ENCODE measurements at places on chromosomes 11 and 22. TPM values are rescaled to one million over a fixed set of nuclear protein-coding genes. Genes with fewer than 3 reads are reported as not detected.
A peak's percentile ranks its signal among the peaks of the same experiment; 100 is the strongest.

The PAMR1 gene
- not detected for total RNA-seq

DNA sequence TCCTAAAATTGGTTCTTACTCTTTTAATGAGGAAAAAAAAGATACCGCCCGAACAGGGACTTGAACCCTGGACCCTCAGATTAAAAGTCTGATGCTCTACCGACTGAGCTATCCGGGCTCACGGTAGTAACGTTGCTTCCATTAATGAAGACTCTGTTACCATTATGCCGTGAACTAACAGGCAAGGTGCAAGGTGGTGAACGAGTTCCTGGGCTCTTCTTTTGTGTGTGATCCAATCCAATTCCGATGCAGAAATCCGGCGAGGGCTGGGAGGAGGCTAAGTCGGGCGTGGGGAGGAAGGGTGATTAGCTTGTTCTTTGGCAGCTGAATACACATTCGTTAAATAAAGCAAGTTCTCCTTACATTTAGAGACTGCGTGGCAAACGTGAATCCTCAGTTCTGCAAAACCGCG lies 49.0 kb downstream of the OR4D9 start:
- peak; percentile 56 for DNase-seq

The OR51I1 gene
- total RNA-seq = not detected

DNA sequence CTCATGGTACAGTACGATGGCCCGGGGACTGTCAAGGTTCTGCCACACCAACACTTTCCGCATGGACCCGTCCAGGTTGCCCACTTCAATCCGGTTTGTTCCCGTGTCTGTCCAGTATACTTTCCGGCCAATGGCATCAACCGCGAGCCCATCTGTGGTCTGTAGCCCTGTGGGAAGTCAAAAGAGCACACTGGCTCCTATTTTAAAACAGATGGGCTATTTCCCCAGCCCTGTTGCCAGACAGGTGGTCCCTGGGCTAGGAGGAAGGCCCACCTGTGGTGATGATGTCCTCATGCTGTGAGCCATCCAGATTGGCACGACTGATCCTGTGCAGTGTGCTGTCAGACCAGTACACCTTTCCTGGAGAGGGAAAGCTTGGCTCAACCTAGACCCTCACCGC lies 30.4 kb upstream of the CKAP5 start:
- DNase-seq = no peak

DNA sequence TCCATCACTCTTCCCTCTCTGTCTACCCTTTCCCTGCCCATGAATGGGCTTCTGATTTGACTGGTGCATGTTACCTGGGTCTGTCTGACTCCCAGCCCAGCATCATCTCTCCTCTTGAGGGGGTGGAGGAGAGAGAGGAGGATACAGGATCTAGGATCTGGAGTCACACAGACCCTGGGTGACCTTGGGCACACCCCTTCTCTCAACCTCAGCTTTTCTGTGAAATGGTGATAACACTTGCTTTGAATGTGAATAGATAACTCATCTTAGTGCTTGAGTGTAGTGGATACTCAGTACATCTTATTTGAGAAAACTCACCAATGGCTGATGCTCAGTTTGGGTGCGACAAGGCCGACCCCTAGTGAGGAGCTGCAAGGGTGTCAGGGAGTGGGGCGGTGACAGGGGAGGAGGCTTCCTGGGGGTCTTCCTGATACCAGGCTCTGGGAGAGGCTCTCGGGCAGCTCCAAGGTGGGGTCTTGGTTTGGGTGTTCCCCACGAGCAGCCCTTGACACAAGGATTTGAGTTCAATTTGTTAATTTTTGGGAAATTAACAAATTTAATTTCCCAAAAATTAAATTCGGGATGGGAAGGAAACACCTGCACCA lies 9.0 kb downstream of the INCENP start:
- no peak for DNase-seq

- no peak for DNase-seq
Observed at GRCh38 chr22:46233231-46233630, 16.9 kb downstream of the CDPF1 start.

GRCh38 chr22:38623351-38623750 lies 32.8 kb downstream of the FAM227A start:
- DNase-seq = no peak

All from activated T-cell treated with anti-CD3 and anti-CD28 coated beads, Interleukin-2, amount 50 U/mL, for 72 hours (primary cell).